ENCODE measurements at places on chromosomes 5 and 9.
A peak's percentile ranks its signal among the peaks of the same experiment; 100 is the strongest.

- no peak for DNase-seq
Observed at GRCh38 chr9:70678153-70678552, 263.7 kb upstream of the KLF9 start.

- peak; percentile 8 for DNase-seq
Observed at GRCh38 chr9:125687163-125687863, 19.7 kb downstream of the MAPKAP1 start.

DNA sequence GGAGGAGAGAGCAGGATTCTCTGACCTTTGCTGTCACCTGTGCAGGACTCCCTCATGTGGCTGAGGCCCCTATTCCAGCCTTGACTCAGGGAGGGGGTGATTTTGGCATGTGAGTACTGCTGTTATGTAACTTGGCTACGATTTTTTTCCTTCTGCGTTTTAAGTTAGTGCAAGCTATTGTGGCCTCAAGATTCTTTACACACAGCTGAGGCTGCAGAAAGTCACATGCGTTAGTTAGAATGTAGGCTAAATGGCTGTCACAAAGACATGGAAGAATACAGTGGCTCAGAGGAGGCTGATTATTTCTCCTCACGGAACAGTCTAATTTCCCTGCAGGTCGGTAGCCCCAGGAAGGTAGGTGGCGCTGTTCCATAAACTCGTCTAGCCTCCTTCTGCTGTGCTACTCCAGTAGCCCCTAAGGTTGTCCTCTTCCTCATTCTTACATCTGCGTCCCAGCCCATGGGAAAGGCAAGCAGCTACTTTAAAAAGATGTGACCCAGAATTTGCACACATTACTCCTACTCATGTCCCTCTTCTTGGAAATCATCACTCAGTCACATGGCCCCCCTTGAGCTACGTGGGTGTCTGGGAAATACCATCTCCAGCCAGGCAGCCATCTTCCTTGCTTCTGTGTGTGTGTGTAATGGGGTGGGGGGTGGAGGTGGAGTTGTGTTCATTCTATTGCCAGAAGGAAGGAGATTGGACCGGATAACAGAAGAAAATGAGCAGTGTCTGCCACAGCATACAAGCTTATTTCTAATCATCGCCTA is 486.6 kb downstream of the CCDC171 start:
- no peak for DNase-seq

DNA sequence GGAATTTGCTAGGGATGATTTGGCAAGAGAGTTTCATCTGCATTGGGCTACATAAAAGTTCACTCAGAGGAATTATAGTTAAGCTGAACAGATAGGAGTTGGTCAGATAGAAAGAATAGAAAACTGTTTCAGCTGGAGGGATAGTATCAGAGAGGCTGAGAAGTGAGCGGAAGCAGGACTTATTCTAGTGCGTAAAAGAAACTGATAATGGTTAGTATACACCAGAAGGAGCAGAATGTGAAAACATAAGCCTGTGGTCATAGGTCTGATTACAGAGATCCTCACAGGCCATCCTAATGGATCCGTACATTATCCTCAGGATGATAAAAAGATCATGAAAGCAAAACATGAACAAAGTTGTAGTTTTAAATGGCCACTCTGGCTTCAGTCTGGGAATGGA is 585.2 kb downstream of the BRINP1 start:
- DNase-seq = no peak

DNA sequence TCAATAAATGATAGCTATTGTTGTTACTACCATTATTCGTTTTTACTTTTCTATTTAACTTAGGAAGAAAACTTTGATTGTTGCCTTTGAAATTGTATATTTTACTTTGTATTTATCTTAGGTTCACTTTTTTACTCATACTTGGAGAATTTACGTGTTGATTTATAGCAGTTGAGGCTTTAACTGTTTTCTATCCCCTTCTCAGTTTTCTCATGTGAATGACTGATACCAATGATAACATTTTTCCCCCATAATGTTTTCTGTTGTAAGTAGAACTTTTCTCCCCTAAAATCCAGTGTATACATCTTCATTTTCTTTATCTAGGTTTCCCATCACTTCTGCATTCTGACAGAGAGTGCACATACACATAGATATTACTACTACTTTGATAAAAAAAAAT is 54.4 kb downstream of the FSD1L start:
- no peak for DNase-seq

Measured in skin of body (tissue), 3 donors.